Calu3 (cell line): ENCODE measurements at places on chromosomes 6 and 20. TPM values are rescaled to one million over a fixed set of nuclear protein-coding genes. Genes with fewer than 3 reads are reported as not detected.

AKIRIN2 gene
- total RNA-seq, result 44.7 and 46.1 TPM in 2 replicates

EPPIN gene
- not detected in 2 replicates for total RNA-seq

SLC12A5 gene
- 2.1 and 2.2 TPM in 2 replicates for total RNA-seq

GRCh38 chr6:33213989-33214335 lies 5.7 kb downstream of the RING1 start:
- H3K27me3 ChIP-seq, result peaks cover 74% of the 10 kb centered on the region
- H3K4me1 ChIP-seq, result peaks cover 26% of the 10 kb centered on the region
- no peak for DNase-seq
- H3K27ac ChIP-seq, result peak overlapping the region; percentile 52
- peak overlapping the region; percentile 72 for H3K4me3 ChIP-seq

DNA sequence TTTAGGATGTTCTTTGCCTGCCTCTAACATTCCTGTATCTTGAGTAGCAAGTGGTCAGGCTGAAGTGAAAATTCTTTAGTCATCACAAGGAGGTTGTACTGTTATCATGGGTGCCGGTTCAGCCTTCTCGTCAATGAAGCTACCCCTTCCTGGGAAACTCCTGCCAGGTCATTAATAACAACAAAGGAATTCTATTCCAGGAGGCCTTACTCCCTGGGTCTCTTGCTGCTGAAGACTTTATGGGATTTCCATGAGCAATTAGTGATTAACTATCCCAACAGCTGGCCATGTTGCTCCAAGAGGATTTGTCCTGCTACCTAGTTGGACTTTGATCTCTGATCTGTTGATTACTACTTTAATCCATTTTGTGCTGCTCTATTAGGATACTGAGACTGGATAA lies 62.7 kb upstream of the ELOVL5 start:
- H3K4me1 ChIP-seq, result no peaks in the 10 kb centered on the region
- H3K36me3 ChIP-seq, result no peaks in the 10 kb centered on the region
- H3K27me3 ChIP-seq, result no peaks in the 10 kb centered on the region
- H3K27ac ChIP-seq, result no peak overlapping the region

DNA sequence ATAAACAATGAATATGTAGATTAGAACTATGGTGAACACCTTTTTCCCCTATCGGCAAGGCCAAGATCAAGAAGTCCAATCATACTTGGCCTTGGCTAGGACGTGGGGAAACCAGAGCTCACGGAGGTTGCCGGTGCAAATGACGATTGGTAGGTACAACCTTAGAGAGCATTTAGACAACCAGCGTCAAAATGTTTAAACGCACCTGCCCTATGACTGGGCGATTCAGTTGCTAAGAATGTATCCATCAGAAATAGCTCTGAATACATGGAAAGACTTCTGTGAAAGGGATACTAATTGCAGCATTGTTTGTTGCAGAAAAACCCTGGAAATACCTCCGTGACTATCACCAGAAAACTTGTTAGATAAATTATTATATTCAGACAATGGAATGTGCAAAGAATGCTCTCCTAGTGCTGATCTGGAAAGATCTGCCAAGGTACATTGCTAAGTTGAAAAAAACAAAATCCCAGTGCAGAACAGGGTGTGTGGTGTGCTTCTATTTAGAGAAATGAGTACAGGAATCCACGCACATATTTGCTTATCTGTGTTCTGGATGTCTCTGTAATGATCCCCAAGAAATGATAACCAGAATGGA lies 48.0 kb upstream of the PTPN1 start:
- DNase-seq, result no peak
- no peaks in the 10 kb centered on the region for H3K36me3 ChIP-seq
- no peak overlapping the region for H3K27ac ChIP-seq
- H3K4me1 ChIP-seq, result peaks cover 13% of the 10 kb centered on the region

DNA sequence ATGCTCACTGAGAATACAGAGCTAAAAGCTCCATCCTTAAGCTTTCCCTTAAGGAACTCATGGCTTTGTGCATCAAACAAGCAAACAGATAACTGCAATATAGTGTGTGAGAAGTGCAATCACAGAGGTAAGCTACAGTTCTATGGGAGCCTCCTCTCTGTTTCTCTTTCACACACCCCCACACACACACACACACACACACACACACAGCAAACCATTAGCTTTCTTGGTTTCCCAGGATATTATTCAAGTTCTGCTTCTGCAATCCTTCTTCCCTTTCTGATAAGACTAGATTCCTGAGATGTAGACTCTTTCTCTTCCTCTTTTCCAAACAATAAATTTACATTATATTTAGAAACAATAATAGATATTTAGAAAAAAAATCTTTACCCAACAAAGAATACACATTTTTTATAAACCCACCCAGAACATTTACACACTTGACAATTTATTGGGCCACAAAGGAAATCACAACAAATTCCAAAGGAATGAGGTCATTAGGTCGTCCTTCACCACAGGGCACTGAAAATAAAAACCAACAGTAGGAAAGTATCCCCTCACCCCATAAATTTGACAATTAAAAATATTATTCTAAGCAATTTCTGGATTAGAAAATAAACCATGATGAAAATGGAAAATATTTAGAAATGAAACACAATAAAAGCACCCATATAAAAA lies 9.3 kb upstream of the GFOD1 start:
- H3K36me3 ChIP-seq, result peaks cover 4% of the 10 kb centered on the region
- no peak overlapping the region for H3K27ac ChIP-seq
- H3K4me1 ChIP-seq, result no peaks in the 10 kb centered on the region
- no peaks in the 10 kb centered on the region for H3K27me3 ChIP-seq

SLC22A16 gene
- total RNA-seq, result not detected in 2 replicates

DNA sequence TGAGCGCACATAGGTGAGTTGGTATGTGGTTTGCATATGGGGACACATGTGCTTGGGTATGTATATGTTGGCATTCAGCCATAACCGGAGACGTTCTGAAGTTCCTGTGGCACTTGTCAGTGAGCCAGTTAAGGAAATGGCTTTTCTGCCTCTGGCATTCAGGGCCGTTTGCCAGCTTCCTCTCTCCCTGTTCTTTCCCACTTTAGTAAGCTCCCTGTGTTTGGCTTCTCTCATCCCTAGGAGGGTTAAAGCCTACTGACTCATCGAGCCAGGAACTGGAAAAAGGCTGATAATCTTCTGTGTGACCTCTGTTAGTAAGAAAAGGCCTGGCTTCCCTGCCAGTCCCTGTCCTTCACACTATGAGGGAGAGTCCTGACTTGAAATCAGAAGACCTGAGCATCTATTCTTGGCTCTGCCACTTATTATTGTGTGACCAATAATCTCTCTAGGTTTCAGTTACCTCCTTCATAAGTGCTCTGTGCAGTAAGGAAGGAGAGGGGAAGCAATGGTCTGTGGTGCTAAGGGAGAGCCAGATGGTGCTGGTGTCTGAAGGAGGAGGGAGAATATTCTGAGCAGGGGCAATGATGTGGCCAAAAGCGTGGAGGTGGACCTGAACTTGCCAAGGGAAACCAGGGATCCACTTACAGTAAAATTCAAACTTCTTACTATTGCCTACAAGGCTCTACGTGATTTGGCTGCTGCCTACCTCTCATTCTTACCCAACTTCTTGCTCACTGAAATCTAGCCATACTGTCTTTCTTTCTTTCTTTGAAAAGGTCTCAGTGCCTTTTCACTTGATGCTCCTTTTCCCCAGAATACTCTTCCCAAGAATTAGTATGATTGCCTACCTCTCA lies 31.4 kb downstream of the ACSS2 start:
- H3K27me3 ChIP-seq, result no peaks in the 10 kb centered on the region
- no peaks in the 10 kb centered on the region for H3K36me3 ChIP-seq
- H3K4me1 ChIP-seq, result peaks cover 14% of the 10 kb centered on the region
- H3K27ac ChIP-seq, result peak overlapping the region; percentile 78
- peak; percentile 66 for DNase-seq
- H3K4me3 ChIP-seq, result no peak overlapping the region

PRDM13 gene
- total RNA-seq, result 0.71 and 1.3 TPM in 2 replicates

- no peak for DNase-seq
- H3K4me3 ChIP-seq, result peak overlapping the region; percentile 18
- H3K36me3 ChIP-seq, result peaks cover 11% of the 10 kb centered on the region
- peaks cover 21% of the 10 kb centered on the region for H3K4me1 ChIP-seq
- peaks cover 25% of the 10 kb centered on the region for H3K27me3 ChIP-seq
Observed at GRCh38 chr20:56788671-56789610, 159.8 kb downstream of the TFAP2C start.

DNA sequence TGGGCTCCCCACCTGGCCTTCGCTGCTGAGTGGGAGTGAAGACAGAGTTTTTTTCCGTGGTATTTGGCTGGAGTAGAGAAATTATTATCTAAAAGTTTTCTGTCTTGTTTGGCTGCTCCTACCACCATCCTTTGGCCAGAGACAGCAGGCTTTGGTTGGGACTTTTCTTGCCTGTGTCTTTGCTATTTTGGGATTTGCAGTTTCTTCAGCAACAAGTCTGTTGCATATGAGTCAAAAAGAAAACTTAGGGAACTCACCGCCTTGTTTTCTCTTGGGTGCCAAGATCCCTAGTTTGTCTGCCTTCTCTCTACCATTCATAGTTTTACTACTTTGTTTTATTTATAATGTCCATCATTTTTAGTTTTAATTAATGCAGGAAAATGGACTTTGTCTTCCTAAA lies 683.8 kb downstream of the DOK5 start:
- H3K27me3 ChIP-seq, result no peaks in the 10 kb centered on the region
- DNase-seq, result no peak
- no peak overlapping the region for H3K4me3 ChIP-seq
- H3K36me3 ChIP-seq, result no peaks in the 10 kb centered on the region
- no peak overlapping the region for H3K27ac ChIP-seq

- DNase-seq, result no peak
- no peaks in the 10 kb centered on the region for H3K27me3 ChIP-seq
- no peak overlapping the region for H3K27ac ChIP-seq
- peaks cover 18% of the 10 kb centered on the region for H3K4me1 ChIP-seq
- H3K4me3 ChIP-seq, result no peak overlapping the region
Observed at GRCh38 chr6:166589786-166590574, 3.5 kb upstream of the RAMACL start.

DNA sequence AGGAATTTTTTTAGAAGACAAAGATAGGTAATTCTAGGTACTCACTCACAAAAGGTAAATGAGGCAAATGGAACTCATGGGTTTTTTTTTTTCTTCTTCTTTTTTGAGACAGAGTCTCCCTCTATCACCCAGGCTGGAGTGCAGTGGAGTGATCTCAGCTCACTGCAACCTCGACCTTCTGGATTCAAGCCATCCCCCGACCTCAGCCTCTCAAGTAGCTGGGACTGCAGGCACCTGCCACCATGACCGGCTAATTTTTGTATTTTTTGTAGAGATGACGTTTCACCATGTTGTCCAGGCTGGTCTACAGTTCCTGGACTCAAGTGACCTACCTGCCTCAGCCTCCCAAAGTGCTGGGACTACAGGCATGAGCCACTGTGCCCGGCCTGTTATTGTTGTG lies 126.1 kb downstream of the LRRC1 start:
- no peaks in the 10 kb centered on the region for H3K4me1 ChIP-seq
- no peaks in the 10 kb centered on the region for H3K27me3 ChIP-seq
- H3K4me3 ChIP-seq, result no peak overlapping the region

- H3K4me1 ChIP-seq, result no peaks in the 10 kb centered on the region
- H3K27ac ChIP-seq, result no peak overlapping the region
- H3K27me3 ChIP-seq, result peaks cover 55% of the 10 kb centered on the region
- no peaks in the 10 kb centered on the region for H3K36me3 ChIP-seq
- no peak overlapping the region for H3K4me3 ChIP-seq
Observed at GRCh38 chr20:43017241-43018030, 172.3 kb downstream of the PTPRT start.

DNA sequence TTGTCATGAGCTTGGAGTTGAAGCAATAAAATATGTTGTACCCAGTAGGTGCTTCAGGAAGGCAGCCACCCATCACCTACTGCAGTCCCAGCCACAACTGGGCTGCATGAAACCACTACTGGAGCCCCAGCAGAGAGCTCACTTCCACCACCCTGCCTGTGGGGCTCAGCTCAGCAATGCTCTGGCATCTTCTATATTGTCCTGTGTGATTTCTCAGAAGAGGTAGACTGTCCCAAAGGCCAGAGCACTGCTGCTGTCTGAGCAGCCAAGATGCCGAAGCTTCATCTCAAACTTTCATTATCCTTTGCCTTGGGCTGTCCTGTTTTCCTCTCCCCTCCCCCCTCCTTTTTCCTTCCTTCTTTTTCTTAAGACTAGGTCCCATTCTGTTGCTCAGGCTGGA lies 126.9 kb downstream of the DHX35 start:
- no peaks in the 10 kb centered on the region for H3K4me1 ChIP-seq
- H3K4me3 ChIP-seq, result no peak overlapping the region
- H3K36me3 ChIP-seq, result peaks cover 9% of the 10 kb centered on the region
- H3K27ac ChIP-seq, result peak overlapping the region; percentile 86
- peaks cover 82% of the 10 kb centered on the region for H3K27me3 ChIP-seq

EDN1 gene
- total RNA-seq, result 24.7 and 40.6 TPM in 2 replicates

TFAP2A gene
- 74.7 and 77.0 TPM in 2 replicates for total RNA-seq

RIPPLY2 gene
- 0.31 TPM in 1 of 2 replicates, not detected in the other for total RNA-seq

DNA sequence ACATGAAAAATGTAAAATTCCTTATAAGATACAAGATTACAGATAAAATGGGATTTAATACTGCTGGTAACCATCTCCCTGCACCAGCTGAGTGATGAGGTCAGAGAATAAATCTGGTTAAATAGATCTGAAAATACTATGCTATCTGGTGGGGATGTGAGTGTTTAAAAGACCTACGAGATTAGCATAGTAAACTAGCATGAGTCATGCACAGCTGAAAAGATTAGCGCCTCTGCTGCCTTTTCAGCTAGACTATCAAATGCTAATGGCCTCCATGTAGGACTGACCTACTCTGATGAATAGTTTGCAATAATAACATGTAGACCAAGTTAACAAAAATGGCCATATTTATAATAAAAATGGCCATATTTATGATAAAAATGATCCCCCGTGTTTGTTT lies 553.3 kb downstream of the C6orf118 start:
- no peaks in the 10 kb centered on the region for H3K36me3 ChIP-seq
- no peaks in the 10 kb centered on the region for H3K4me1 ChIP-seq
- no peaks in the 10 kb centered on the region for H3K27me3 ChIP-seq
- H3K27ac ChIP-seq, result no peak overlapping the region
- DNase-seq, result no peak

DNA sequence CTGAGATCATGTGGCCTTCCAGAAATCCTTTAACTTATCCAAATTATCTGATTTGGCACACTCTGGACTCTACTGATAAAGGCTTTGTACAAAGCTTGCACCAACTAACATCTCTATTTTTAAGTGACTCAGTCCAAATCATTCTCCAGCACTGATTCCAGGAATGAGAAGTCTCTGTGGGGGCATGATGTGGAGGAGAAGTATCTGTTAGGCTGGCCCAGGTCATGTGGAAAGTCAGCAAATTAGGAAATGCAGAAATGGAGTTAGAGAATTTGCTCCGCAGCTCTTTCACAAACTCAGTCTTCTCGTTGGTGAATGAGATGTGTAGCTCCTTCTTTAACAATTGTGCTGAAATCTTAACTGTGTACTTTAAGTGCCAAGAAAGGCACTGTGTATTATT lies 165.7 kb downstream of the ZNF217 start:
- no peaks in the 10 kb centered on the region for H3K4me1 ChIP-seq
- H3K27me3 ChIP-seq, result peaks cover 54% of the 10 kb centered on the region
- no peak for DNase-seq

GRCh38 chr6:83431545-83432155 lies 799 bp upstream of the ME1 start:
- peaks cover 23% of the 10 kb centered on the region for H3K36me3 ChIP-seq
- peaks cover 27% of the 10 kb centered on the region for H3K4me1 ChIP-seq
- H3K27me3 ChIP-seq, result no peaks in the 10 kb centered on the region
- H3K27ac ChIP-seq, result peak overlapping the region; percentile 91

DNAH8 gene
- 0.05 TPM in 1 of 2 replicates, not detected in the other for total RNA-seq
